ENCODE measurements at places on chromosomes 5 and 9.
A peak's percentile ranks its signal among the peaks of the same experiment; 100 is the strongest.

- DNase-seq, result no peak
These were observed 165.0 kb downstream of the SYK start for GRCh38 chr9:90966480-90967144.

DNA sequence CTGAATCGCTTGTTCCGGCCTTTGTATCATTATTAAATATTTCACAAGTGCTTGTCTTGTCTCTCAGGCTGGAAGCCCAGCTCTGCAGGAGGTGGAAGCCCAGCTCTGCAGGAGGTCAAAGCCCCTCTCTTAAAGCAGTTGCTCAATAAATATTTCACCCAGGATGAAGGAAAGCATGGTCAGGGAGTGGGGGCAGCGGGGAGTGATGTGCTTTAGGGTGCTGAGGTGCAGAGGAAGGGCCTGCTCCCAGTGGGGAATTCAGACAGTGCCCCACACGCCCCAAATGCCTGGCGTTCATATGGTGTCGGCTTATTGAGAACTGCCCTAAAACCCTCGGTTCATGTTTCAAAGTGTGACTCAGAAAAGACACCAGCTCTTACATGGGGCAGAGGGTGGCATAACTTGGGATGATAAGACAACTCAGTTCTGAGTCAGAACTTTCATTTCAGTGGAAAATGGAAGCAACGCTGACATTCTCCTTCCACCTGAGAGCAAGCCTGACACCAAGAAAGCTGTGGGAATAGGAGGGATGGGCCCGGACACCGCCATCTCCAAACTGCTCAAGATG lies 114.3 kb upstream of the DAP start:
- no peak for DNase-seq

GRCh38 chr9:83062651-83063527 lies at the start of gene RASEF:
TSS of gene RASEF (minus strand) at chr9:83063142. CDS start at chr9:83062867, 275 bp downstream.
- peak; percentile 85 for DNase-seq

- no peak for DNase-seq
These were observed 58.2 kb upstream of the RPS23 start for GRCh38 chr5:82336226-82336958.

- no peak for DNase-seq
These were observed 37.0 kb downstream of the CXXC5 start for GRCh38 chr5:139684881-139685749.

GRCh38 chr5:115524199-115524847 lies 20.3 kb downstream of the FEM1C start:
- no peak for DNase-seq

- peak; percentile 37 for DNase-seq
These were observed 101.7 kb upstream of the FCN2 start for GRCh38 chr9:134778841-134779411.

DNA sequence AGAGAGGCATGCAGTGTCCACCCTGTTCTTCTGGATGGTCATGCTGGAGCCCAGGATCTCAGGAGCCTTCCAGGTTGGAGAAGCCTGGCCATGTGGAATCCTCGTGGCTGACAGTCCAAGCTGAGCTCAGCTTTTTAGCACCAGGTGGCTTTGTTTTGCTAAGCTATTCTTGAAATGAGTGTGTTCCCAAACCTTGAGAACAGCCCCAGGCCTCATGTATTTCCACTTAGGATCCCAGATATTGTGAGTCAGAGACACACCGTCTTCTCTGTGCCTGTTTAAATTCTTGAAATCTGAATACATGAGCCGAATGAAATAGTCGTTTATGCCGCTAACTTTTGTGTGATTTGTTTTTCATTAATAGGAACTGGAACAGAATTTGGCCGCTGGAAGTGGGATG lies 61.2 kb downstream of the IRX2 start:
- DNase-seq, result no peak

DNA sequence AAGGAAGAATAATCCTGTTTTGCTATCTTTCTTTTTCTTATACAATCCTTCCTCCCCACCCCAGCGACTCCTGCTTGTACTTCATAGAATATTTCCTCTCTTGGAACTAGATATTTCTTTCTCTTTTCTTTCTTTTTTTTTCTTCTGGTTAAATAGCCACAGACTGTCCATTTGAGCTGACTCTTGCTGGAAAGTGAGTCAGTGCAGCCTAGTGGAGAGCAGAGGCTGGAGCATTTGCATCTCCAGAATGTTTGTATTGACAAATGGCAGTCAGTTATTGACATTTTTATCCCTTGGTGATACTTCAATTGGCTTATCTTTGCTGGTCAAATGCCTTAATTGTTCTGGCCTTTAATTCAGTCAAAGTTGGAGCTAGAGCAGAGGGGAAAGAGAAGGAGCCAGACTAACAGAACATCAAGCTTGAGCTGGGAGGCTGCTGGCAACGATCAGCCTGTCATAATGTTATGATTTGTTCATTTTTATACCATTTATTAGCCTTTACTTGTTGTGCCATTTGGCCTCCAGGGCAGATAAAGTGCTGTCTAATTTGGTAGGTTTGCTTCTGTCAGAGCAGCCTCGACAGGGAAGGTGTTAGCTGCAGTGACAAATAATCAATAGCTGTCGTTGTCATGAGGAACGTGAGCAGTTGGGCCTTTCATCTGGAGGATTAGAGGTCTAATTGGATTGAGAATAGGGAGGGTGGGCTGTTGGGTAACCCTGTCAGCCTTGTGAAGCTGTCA lies 69.0 kb downstream of the INVS start:
- DNase-seq, result no peak

DNA sequence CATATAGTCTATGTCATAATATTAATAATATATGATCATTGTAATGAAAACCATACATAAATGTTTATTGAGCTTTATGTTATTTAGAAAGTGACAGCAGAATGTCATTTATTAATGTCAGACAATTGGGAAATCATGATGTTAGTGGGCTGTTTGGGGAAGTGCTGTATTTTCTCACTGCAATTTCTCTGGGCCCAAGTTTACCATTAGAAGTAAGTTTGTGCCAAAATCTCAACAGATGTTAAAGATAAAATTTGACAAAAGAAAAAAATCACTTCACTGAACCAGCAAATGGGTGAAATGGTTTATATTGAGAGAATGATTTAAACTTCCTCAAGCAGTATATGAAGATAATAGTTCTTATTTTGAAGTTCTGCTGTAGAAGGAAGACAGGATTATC lies 433.2 kb upstream of the SMARCA2 start:
- no peak for DNase-seq

DNA sequence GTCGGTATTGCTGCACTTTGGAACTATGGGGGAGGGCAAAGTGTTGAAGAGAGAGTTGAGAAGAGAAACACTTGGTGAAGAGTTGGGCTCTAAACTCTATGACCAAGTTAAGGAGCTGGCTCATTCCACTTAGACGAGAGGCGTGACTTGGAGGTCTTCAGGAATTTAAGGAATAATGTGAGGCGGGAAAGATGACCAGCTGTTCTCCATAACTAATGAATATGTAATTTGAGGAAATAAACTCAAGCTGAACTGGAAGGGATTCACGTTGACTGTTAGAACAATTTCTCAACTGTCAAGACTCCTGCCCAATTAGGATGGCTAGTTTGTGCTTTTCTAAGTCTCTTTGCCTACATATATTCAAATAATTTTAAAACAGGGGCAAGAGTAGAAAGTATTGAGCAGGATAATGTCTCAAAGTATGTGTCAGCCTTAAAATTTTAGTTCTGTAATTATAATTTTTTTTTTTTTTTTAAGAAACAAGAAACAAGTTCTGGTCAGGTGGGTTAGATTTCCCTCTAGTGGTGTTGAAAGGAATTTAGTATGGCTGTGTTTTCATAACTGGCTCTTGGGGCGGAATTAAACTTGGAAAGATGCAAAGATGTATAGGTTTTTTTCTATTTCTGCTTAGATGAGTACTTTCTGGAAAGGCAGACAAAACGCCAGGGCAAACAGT lies 33.4 kb downstream of the TMEM252 start:
- no peak for DNase-seq

DNA sequence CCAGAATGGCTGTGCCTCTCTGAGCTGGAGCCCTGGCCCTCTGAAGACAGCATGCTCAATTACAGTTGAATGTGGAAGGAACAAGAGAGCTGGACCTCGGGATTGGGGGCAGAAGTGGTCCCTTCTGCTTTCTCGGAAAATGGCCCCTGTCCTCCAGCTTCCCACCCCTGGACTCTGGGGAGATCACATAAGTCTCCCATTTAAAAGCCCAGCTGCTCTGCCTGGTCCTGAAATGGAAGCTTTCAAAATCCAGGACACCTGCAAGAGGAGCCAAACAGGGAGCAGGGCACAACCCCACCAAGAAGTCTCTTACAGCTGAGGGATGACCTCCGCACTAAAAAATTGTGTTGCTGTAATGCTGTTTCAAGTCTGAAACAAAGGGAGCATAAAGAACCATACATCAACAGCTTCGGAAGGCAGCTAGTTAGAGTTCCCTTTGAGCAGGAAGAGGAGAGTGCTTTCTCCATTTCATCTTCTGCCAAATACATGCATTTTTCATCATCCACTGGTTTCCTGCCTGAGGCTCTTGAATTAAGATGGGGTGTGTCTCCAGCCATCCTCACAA lies 48.2 kb downstream of the TGFBI start:
- DNase-seq, result peak; percentile 9

GRCh38 chr5:107719034-107719606 lies 48.4 kb upstream of the EFNA5 start:
- DNase-seq, result no peak

- no peak for DNase-seq
These were observed 1200.6 kb upstream of the NUDT12 start for GRCh38 chr5:104763216-104763615.

DNA sequence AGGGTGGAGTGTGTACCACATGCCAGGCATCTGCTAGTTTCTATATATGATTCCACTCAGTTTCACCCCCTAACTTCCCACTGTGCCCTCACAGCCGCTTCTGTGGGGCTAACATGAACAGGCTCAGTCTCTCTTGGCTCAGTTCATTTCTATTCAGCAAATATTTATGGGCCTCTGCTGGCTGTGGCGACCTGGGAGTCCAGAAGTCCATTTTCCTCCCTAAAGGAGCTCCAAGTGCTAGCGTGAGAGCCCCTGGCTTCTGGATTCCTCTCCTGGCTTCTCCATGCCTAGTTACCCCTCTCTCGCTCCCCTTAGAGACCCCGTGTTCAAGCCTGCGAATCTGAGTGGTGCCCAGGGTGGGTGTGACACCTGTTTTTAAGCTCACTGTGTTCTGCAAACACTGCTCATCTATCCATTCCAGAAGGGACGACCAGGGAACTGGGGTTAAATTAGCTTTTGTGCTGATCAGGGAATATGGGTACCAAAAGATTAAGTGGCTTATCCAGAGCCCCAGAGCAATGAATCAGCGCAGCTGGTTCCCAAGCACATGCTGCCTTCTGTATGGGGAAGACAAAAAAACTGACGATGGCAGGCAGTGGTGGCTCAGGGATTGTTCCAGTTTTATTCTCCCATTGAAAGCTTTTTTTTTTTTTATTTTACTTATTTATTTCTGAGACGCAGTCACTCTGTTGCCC lies 57.6 kb downstream of the HMCN2 start:
- DNase-seq, result no peak

- DNase-seq, result no peak
These were observed 41.1 kb upstream of the ERCC6L2 start for GRCh38 chr9:95834281-95834907.

GRCh38 chr5:68661237-68661636 lies 432.6 kb upstream of the SLC30A5 start:
- DNase-seq, result peak; percentile 46

DNA sequence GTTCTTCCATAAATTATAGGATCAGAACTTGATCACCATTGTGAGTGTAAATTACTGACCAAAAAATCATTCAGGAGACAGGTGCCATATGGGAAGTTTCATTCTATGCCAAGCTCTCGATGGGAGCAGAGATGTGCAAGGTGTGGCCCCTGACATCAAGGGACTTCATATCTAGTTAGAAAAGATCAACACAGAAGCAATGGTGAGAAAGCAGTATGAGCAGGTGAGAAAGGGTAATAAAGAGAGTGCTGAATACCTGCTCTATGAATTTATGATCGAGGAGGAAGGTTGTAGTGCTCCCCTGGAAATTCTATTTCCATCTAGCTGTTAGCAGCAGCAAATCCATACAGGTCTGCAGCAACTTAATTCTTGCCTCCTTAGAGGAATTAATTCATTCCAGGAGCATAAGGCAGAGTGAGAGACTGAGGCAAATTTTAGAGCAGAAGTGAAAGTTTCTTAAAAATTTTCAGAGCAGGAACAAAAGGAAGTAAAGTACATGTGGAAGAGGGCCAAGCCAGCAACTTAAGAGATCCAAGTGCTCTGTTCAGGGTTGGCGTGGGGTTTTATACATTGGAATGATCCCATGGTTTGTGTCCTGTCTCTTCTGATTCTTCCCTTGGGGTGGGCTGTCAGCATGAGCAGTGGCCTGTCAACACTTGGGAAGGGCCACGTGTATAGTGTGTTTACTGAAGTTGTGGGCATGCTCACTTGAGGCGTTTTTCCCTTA lies 181.8 kb downstream of the SAXO1 start:
- no peak for DNase-seq

DNA sequence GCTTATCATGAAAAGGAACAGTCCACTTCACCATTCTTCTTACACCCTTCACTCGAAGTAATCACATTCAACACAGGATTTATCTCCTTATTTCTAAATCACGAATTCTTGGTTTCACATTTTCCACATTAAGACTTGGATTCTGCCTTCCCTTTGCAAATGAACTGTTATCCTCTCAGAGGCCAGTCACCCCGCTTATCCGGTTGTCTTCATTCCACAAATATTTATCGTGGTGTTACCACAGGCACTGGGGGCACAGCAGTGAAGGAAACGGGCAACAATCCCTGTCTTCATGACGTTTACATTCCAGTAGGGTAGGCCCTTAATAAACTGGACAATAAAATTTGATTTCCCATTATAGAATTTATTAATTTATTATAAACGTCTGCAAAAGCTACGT lies 284.2 kb downstream of the DENND1A start:
- DNase-seq, result no peak

- no peak for DNase-seq
These were observed 13.6 kb downstream of the TICAM2 start for GRCh38 chr5:115588640-115589039.

DNA sequence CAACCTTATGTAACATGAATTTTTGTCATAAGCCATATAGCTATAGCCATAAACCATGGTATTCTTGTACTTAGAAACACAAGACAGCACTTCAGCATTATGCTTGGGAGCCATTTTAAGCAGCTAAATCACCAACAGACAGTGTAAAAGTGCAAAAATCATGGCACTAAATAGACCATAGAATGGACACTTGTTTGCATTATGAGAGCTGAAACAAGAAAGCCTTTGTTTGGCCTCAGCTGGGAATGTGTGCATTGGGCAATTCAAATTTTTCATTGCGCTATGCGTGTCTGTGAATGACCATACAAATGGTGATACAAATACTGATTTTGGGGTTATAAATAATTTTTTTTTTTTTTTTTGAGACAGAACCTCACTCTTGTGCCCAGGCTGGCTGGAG lies 23.7 kb downstream of the KDM4C start:
- no peak for DNase-seq

- DNase-seq, result no peak
These were observed 7.7 kb upstream of the CEP72 start for GRCh38 chr5:604391-604831.

DNA sequence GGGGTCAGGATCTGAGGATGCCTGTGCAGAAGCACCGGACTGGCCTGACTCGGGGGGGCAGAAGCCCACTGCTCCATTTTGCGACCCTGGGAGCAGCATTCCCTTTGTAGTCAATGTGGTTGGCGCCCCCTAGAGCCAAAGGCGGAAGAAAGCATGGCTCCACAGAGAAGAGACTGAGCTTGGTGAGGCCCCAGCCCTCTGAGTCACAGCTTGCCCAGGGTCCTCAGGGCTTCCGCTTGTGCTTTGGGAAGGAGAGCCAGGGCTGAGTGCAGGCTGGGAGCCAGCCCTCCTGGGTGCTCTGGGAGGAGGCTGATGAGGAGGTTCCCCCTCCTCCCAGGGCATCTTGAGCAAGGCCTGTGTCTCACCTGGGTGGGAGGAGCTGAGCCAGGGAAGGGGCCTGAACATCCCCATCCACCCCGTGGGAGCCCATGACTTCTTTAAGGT lies 5.5 kb upstream of the AQP3 start:
- DNase-seq, result peak; percentile 63

Data from colonic mucosa (tissue), 4 donors.